Activated T-cell treated with anti-CD3 and anti-CD28 coated beads, Interleukin-2, amount 50 U/mL, for 4 hours (primary cell): ENCODE measurements at places on chromosomes 16 and 17.

DNA sequence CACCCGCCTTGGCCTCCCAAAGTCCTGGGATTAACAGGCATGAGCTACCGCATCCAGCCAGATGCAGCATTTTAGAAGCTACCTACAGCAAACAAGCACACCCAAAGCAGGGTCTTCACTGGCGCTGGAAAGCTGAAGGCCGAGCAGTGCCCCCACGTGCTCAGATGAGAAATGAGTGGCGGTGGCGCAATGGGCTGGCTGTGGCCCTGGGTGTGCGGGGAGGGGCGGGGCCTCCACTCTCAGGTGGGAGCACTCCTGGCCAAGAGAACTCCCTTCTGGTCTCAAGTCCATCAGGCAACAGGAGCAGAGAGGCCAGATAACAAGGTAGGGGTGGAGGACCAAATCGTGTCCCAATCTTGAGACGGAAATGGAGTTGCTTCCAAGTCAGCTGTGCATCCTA is 12.1 kb downstream of the TMEM11 start:
- no peak for DNase-seq

- no peak for DNase-seq
These were observed 27.7 kb downstream of the SRL start for GRCh38 chr16:4214215-4214621.

- peak; percentile 43 for DNase-seq
These were observed 11.0 kb downstream of the ACSM3 start for GRCh38 chr16:20774703-20775362.

- no peak for DNase-seq
These were observed 2.4 kb downstream of the USH1G start for GRCh38 chr17:74920642-74921025.
